ENCODE measurements at places on chromosomes 3 and 15.

DNA sequence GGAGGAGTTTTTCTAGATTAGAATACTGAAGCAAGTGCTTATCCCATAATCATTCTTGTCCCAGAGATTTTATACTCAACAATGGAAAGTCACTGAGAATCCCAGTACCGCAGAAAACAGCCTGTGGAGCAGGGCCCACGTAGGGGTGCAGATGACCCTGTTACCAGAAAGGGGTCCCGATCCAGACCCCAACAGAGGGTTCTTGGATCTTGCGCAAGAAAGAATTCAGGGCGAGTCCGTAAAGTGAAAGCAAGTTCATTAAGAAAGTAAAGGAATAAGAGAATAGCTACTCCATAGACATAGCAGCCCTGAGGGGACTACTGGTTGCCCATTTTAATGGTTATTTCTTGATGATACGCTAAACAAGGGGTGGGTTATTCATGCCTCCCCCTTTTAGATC lies 2.6 kb downstream of the GCNT3 start:
- DNase-seq = no peak

- DNase-seq = no peak
Observed at GRCh38 chr3:132783152-132783551, 60.9 kb upstream of the NPHP3 start.

- DNase-seq = no peak
Observed at GRCh38 chr3:29267226-29267625, 13.6 kb upstream of the RBMS3 start.

GRCh38 chr15:87576486-87577176 lies 679.9 kb downstream of the NTRK3 start:
- DNase-seq = no peak

- DNase-seq = no peak
Observed at GRCh38 chr3:1469687-1470086, 376.9 kb downstream of the CNTN6 start.

- no peak for DNase-seq
Observed at GRCh38 chr3:189295089-189295488, 123.3 kb downstream of the TPRG1 start.

- no peak for DNase-seq
Observed at GRCh38 chr15:80558631-80559319, 136.3 kb upstream of the ABHD17C start.

GRCh38 chr3:51680663-51681230 lies 9.7 kb downstream of the TEX264 start:
- DNase-seq = no peak

DNA sequence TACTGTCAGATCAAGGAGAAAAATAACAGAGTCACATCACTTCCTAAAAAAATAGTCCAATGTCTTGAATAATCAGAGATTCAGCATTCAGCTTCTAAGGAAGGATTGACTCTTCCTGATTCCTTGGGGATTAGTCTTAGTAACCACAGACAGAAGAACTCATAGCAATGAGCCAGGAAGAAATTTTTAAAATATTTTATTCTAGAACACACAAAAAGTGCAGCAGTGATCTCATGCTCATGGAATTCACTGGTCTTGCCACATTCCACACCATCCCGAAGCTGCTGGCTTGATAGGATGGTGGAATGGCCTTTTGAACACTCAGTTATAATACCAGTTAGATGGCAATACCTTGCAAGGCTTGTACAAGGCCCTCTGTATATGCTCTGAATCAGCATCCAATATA lies 43.0 kb upstream of the ABI3BP start:
- no peak for DNase-seq

DNA sequence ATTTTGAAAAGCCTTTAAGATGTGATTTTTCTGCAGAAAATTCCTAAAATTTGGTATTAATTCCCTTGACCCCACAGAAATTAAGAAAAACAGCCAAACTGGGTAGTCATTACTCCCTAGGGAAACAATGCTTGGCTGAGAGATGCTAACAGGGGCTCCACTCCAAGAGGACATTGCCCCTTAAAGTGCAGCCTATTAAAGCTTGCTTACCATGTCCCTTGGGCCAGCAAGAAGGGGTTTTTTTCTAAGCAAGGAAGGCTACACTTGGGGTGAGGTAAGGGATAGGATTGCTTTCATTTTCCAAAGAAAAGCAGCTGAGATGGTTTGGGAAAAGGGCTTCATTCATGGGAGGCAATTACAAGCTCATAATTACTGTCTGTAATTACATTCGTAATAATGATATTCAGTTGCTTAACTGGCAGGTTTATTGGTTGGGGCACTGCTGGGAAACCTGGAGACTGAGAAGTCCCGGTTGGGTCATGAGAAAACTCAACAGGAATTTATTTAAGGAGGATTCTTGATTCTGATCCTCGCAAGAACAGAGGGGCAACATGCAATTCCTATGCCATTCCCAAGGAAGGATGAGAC lies 247.5 kb downstream of the NR1D2 start:
- no peak for DNase-seq

DNA sequence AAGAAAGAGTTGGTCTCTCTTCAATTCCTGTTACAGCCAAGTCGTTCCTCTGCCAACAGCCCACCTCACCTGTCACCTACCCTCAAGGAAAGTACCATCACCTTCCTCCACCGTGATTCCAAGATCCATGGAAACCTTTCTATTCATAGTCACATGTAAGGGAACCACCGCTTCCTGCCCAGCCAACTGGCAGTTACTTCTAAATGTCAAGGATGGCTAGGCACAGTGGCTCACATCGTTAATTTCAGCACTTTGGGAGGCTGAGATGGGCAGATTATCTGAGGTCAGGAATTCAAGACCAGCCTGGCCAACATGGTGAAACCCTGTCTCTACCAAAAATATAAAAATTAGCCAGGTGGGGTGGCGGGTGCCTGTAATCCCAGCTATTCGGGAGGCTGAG lies 82.8 kb downstream of the FOXP1 start:
- DNase-seq = no peak

DNA sequence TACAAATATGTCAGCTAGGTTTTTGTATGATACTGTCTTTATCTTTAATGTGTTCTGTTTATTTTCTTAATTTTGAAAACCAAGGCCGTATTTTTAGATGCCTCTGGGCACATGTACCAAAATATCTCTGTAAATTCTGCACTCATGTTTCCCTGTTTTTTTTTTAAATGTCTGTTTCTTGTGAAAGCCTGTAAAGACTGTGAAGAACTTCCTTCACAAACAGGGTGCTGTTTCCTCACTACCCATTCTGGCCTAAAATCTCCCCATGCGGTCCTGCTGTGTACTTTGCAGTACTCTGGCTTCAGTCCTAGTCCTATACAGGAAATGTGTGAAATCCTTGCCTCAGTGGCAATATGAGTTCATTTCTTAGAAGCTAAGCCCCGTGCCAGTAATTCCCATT lies 133.4 kb upstream of the ZBTB20 start:
- DNase-seq = no peak

DNA sequence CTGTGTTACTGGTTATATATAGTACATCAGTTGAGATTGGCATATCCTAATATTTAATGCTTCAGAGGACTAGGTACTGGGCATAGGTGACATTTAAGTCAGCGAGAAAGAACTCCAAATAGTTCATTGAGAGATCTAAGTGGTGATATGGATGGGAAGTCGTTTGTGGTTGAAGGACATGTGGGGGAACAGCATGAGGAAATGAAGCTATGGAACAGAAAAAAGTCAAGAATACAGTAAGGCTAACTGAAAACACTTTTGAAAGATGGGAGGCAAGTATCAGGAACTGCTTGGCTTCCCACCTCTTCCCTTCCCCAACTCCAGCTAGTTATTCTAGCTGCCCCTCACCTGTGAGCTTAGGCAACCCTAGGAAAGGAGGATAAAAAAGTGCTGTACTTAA lies 3.7 kb upstream of the MYO5A start:
- no peak for DNase-seq

GRCh38 chr3:152828075-152828840 lies 6.7 kb upstream of the P2RY1 start:
- no peak for DNase-seq

DNA sequence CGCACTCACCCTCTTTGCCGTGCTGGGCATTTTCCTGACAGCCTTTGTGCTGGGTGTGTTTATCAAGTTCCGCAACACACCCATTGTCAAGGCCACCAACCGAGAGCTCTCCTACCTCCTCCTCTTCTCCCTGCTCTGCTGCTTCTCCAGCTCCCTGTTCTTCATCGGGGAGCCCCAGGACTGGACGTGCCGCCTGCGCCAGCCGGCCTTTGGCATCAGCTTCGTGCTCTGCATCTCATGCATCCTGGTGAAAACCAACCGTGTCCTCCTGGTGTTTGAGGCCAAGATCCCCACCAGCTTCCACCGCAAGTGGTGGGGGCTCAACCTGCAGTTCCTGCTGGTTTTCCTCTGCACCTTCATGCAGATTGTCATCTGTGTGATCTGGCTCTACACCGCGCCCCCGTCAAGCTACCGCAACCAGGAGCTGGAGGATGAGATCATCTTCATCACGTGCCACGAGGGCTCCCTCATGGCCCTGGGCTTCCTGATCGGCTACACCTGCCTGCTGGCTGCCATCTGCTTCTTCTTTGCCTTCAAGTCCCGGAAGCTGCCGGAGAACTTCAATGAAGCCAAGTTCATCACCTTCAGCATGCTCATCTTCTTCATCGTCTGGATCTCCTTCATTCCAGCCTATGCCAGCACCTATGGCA lies 41.1 kb upstream of the CSTA start:
- DNase-seq = no peak

GRCh38 chr3:124812291-124813265 lies 74.6 kb downstream of the ITGB5 start:
- peak; percentile 53 for DNase-seq

DNA sequence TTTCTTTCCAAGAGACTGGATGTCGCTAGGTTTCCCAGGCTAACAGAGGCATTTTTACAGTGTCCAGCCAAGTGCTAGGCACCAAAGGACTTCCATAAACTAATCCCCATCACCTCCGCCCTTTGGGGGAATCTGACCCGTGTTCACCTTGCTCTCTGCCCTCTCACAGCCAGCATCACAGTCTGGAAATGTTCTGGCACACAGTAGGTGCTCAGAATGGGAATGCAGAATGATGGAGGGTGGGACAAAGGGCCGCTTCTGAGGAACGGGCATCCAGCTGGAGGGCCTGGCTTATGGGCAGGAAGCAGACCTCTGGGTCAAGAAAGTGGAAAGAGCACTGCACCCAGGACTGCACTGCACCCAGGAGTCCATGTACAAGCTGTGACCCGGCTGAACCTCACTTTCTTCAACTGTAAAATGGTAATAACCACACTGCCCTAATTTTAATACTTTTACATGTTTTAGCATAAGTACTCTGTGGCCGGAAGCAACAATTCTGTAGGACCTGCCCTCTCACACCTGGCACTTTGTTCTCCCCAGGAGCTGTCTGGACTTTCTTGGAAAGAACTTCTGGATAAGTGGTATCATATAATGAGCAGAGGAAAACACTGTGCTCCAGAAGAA lies 901 bp upstream of the NMB start:
- DNase-seq = no peak

GRCh38 chr15:25092661-25093060 lies 137.9 kb downstream of the SNRPN start:
- DNase-seq = no peak

GRCh38 chr3:144273601-144274000 lies 302.0 kb downstream of the DIPK2A start:
- no peak for DNase-seq

GRCh38 chr3:62551556-62551955 lies 178.2 kb upstream of the FEZF2 start:
- no peak for DNase-seq
